ENCODE measurements at places on chromosomes 16 and 17. TPM values are rescaled to one million over a fixed set of nuclear protein-coding genes. Genes with fewer than 3 reads are reported as not detected.

DNA sequence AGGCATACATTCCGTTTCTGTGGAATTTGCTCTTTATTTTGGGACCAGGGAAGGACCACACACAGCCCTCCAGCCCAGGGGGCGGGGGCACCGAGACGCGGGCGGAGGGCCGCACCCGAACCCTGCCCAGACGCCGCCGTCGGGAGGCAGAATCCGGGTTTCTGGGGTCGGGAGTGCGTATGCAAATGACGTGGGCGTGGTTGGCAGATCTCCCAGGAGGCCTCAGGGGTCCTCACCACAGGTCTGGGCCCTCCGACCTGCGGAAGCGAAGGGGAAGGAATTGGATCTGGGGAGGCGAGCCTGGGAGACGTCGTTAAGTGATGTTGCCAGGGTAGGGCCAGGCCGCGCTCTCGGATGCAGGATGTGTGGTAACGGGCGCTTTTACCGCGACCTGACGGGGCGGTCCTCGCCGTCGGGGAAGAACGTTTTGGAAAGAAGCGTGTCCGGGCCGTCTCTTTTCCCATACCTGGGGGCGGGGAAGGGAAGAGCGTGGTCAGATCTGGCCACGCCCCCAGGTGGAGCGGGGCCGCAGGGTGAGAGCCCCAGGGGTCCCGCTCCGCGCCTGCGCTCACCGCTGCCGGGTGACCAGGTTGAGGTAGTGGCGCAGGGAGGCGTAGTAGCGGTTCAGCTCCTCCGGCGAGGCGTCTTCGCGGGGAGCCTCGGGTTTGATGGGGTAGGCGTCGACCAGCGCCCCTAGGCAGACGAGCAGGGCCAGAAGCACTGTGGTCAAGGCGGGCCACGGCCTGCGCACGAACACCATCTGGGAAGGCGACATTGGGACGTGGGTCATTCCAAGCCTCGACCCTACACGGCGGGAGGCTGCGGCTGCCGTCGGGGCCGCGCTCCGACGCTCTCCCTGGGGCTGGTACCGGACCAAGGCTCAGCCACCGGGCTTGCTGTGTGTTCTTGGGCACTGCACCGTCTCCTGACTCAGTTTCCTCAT lies 745 bp downstream of the PYY start:
- no peak for DNase-seq

Gene ABCC12
- 0.08 TPM for total RNA-seq

- no peak for DNase-seq
Observed at GRCh38 chr16:12728469-12728868, 75.2 kb downstream of the CPPED1 start.

DNA sequence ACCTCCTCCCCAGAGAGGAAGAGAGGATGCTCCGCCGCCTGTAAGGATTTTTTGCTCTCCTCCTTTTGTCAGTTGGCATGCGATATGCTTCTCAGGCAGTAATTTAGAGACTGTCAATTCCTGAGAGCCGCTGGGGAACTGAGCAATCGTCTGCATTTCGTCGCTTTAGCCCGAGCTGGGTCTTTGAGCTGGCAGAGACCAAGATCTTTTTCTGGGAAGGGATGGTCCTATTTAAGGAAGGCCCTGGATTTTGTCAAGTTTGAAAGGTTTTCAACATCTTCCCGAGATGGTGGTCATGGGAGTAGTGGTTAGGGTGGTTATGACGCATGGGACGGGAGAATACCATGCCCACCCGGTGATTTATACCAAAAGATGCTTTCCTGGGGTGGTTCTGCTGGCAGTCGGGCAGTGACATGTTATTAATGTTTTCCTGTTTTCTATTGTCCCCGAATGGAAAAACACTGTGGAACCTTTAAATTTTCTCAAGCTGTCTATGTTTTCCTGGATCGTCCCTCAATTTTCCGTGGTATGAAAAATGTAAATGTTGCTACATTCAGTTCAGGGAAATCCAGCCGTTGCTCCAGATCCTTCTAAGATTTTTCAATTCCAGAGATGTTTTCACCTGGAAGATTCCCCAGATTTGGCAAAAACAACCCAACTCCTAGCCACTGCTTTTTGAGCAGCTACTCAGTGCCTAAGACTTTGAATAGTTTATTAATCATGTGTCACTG lies 586.4 kb downstream of the MAF start:
- no peak for DNase-seq

GRCh38 chr16:50338371-50339231 lies 30.2 kb downstream of the BRD7 start:
- DNase-seq: no peak

- no peak for DNase-seq
Observed at GRCh38 chr17:29094101-29094708, 51.3 kb downstream of the PIPOX start.

Gene HOXB8
- 0.15 TPM for total RNA-seq

Gene MYO15A
- 6.0 TPM for total RNA-seq
